ENCODE measurements at places on chromosomes 4 and X. TPM values are rescaled to one million over a fixed set of nuclear protein-coding genes. Genes with fewer than 3 reads are reported as not detected.

DNA sequence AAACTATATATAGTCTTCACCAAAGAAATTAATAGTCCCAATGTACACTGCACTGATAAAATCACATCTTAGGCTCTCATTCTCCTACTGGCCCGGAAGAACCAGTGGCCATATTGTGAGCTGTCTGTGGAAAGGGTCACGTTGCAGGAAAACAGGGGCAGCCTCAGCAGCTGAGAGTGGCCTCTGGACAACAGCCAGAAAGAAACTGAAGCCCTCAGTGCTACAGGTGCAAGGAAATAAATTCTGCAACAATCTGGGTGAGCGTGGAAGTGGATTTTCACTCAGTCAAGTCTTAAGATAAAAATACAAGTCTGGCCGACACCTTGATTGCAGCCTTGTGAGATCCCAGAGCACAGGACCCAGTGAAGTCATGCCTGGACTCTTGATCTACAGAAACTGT, 3.2 kb upstream of the SLC25A14 start:
- DNase-seq, result no peak

- DNase-seq, result no peak
Observed at GRCh38 chr4:56671860-56672259, 9.2 kb downstream of the HOPX start.

GRCh38 chr4:147837435-147837834, 105.5 kb downstream of the ARHGAP10 start:
- DNase-seq, result no peak

DNA sequence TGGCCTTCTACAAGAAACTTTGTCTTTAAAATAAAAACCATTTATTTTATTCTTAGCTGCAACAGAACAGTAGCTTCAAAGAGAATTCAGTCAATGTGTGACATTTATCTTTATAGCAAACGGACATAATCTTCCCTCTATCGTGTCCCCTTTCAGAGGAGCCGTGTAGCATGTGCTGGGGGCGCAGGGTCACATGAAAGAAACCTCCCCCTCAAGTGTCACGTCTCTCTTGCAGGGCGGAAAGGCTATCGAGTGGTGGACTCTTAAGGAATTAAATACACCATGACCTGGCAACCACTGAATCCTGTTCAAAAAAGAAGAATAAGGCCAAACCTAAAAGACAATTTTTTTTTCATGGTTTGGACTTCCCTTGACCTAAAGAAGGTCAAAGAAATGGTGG, 40.2 kb downstream of the ZNF827 start:
- no peak for DNase-seq

DNA sequence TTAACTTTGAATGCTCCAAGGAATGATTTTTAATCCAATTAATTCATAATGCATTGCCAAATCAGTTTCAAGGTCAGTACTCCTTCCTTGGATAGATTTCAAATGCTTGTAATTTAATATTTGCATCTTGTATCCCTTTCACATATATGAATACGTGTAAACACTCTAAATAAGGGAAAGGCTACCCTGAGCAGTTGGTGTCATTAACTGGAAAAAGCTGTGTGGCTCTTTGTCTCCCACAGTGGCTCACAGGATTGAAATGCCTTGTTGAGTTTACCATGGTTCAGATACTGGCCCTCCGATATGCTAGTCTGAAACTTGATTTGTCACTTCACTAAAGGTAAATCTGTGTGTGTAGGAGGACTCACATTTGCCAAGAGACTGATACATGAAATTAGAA, 16.7 kb upstream of the ACOT9 start:
- no peak for DNase-seq

DNA sequence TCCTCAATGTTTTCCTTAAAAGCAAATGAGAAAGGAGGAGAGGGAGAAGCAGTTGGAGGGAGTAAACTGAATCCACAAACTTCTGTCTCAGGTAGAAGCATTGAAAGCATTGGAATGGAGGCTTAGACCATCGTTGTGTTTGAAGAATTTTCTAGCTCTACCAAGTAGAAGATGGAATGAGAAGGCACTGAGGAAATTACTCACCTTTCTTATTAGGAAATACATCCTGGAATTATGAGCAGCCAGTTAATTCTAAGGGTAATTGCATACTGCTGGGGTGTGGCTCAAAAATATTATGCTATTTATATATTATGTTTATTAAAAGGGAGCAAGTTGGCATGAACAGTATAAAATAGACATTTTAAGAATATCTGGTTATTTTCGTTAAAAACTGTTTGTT, 12.9 kb downstream of the PGM2 start:
- DNase-seq, result no peak

- no peak for DNase-seq
Observed at GRCh38 chr4:186266729-186267456, 904 bp downstream of the F11 start.

DNA sequence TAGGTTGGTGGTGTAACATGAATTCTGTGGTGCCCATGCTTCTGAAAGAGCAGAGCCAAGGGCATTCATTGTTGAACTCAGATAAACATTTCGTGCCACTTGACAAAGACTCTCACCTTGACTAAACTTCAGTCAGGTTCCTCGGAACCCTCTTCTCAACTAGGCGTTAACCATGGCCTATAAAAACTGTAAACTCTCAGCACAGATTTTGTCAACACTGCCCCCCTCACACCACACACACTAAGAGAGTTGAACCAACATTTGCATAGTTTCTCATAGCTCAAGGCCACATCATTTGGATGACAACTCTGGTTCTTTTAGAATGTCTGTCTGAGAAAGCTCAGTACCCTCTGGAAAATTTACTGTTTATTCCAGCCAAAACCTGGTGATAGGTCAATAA, 28.1 kb downstream of the CASP6 start:
- DNase-seq, result no peak

DNA sequence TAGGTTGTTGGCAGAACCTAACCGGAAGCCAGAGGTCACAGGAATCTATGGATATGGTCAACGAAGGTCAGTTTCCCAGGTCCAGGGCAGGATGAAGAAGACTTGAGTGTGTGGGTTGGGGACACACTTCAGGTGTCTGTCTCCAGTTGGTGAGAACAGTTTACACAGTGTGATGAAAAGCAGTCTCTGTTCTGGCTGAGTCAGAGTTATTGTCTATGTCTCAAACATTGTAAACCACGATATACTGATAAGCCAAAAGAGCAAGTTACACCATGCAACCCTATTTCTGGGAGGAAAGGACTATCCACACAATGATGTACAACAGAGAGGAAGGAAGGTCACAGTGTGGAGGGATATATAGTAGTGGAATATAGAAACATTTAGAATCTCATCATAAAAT, 187.1 kb upstream of the C1QTNF7 start:
- DNase-seq, result no peak

GRCh38 chr4:140326395-140326993, 47.0 kb upstream of the SCOC start:
- DNase-seq, result no peak

- no peak for DNase-seq
Observed at GRCh38 chr4:182246401-182247205, 3.4 kb downstream of the TENM3 start.

- DNase-seq, result no peak
Observed at GRCh38 chrX:9797384-9798360, 11.4 kb downstream of the SHROOM2 start.

- no peak for DNase-seq
Observed at GRCh38 chrX:2340991-2341390, 159.8 kb downstream of the DHRSX start.

NALF2 gene
- total RNA-seq, result not detected

DNA sequence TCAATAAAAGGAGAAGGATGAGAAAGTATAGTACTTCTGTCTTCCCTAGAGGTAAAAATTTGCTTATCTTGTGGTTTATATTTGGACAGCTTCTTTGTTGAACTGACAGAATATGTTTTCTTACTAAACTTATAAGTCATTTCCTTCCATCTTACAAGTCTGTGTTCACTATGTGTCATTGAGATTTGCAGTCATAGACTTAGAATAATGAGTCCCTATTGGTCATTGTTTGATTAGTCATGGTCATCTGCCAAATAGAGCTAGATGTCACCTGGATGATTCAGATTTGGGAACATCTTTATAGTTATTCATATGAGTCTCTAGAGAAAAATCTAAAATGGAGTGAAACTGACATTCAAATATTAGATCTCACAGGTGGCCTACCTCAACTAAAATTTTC, 51.5 kb downstream of the SPATA18 start:
- no peak for DNase-seq

ITGB1BP2 gene
- 10.5 TPM for total RNA-seq

GRCh38 chrX:38660395-38661102, 99.2 kb downstream of the TSPAN7 start:
- no peak for DNase-seq

DNA sequence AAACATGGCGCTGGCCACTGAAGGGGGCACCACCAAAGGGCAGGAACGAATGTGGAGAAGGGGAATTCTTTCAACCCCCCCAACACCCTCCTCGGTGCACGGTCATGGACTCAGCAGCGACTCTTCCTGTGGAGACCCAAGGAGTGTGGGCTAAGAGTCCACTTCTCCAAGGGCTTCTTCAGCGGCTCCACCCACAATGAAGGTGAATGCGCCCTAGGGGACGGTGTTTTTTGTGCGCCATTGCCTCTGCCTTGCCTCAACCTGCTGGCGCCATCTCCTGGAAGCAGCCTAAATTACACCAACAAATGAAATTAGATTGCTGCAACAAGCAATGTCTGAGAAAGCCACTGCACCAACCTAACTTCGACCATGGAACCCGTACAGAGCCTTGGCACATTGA, 169.2 kb upstream of the MAGEB18 start:
- no peak for DNase-seq

GRCh38 chrX:112341598-112341997, 259.0 kb upstream of the TRPC5 start:
- no peak for DNase-seq

FHIP1A gene
- total RNA-seq, result 8.2 TPM

- no peak for DNase-seq
Observed at GRCh38 chrX:113545040-113545439, 704.4 kb upstream of the AMOT start.

- no peak for DNase-seq
Observed at GRCh38 chr4:11416071-11416766, 12.5 kb downstream of the HS3ST1 start.
